Stimulated activated CD4-positive, alpha-beta T cell treated with anti-CD3 and anti-CD28 coated beads, TNF-alpha, amount 100 ng/mL, for 48 hours (primary cell): ENCODE measurements at places on chromosomes 3 and 15.

- DNase-seq, result no peak
Measured at GRCh38 chr3:189404024-189404423, 227.2 kb upstream of the TP63 start.

GRCh38 chr3:121574449-121574848, 6.7 kb downstream of the ARGFX start:
- DNase-seq, result no peak

GRCh38 chr3:29293421-29293820, 12.6 kb downstream of the RBMS3 start:
- DNase-seq, result no peak

DNA sequence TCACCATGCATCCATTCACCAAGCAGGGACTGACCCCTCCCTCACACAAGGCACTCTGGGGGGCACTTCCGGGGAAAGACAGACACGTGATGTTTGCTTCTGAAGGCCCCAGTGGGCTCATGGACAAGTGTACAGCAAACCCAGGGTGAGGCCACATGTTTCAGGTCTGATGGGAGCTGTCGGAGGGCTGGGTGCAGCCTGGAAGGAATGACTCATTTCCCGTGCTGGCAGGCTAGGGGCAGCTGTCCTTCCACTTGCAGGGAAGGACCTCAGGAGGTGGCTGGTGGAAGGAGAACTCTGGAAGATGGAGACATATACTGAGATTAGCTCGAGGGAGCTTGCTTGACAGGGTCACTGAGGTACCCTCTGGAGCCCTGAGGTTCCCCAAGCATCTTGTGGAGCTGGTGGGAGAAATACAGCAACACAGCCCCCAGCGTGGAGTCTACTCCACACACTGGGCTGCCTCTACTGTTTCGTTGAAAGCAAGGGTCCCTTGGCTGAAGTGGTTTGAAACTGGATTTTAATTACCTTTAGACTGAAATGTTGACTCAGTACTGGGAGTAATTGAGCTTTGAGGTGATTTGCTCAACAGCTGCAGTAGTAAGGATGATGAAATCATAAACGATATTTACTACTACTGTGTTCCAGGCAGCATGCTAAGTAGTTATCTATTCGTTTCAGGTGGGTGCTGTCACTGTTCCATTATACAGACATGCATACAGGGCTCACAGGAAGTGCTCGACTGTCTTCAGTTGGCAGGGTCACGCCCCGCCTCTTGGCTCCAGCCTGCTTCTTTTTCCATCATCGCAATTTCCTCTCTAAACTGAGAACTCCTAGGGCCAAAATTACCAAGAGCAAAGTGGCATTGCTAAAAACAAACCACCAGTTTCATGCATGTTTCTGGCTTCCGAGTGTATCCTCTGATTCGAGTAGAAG, 230.4 kb downstream of the ADAMTS17 start:
- peak; percentile 23 for DNase-seq

DNA sequence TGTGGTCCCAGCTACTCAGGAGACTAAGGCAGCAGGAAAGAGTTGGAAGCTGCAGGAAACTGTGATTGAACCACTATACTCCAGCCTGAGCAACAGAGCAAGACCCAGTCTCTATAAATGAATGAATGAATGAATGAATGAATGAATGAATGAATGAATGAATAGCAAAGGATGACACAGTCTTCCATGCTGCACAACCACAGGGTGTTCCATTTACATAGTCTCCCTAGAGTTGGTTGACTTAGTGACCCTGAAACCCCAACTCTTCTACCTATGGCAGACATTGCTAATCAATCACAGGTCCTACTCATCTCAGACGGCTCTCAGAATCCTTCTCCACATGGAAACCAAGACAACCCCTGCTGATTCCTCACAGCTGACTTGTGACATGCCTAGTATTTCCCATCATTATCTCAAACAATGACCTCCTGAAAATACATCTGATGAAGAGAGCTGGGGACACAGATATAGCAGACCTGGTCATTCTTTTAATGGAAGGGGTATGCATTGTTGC, 2.1 kb downstream of the IQCF5 start:
- no peak for DNase-seq

DNA sequence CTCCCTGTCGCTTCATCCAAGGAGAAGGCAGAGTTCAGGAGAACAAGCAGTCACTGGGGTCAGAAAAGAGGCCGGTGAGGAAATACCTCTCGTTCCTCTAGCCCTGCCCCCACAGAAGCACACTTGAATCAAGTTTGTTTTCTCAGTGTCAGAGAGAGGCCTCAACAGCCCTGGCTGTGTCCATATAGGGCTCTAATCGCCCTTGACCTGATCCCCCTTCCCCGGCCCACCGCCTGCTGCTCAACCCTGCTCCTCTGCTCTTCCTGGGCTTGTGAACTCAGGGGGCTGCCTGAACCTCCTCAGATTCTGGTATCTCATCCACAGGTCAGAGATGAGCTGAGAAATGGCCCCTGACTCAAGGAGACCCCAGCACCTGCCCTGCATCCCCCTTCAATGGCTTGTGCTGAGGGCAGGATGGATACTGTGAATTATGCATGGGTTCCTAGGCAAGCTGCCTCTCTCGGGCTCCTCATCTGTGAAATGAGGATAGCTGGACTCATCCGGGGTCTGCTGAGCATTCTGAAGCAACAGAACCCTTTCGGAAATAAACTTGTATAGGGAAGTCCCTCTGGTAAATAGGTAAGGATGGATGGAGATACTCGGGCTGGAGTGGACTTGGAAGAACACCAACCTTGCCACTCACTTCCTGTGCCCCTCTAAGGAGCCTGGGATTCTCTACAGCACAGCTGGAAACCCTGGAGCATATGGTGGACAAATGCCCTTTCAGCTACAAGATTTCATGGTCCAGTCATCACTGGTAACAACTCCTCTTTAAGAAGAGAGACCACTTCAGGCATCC, 147.5 kb downstream of the STT3B start:
- no peak for DNase-seq

GRCh38 chr3:186303965-186304364, 58.1 kb downstream of the DGKG start:
- DNase-seq, result no peak

- DNase-seq, result no peak
Measured at GRCh38 chr3:145272684-145273083, 888.3 kb downstream of the PLOD2 start.

DNA sequence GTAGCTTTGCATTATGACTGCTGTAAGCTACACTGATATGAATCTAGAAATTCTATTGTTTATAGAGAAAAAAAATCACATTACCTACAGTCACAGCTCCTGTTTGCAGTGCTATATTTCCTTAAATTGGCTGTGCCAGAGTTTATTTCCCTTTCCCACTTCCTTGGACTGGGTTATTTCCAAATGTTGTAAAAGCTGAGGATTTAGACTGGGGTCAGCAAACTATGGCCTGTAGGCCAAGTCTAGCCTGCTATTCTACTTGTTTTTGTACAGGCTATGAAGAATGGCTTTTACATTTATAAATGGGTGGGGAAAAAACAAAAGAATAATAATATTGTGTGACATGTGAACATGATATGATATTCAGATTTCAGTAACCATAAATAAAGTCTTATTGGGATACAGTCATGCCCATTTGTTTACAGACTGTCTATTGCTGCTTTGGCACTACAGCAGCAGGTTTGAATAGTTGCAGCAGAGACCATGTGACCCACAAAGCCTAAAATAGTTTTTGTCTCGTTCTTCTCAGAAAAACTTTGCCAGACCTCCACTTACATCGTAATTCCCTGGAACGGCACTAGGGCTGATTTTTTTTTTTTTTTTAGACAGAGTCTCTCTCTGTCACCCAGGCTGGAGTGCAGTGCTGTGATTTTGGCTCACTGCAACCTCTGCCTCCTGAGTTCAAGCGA, 7.8 kb downstream of the GLDN start:
- DNase-seq, result no peak

DNA sequence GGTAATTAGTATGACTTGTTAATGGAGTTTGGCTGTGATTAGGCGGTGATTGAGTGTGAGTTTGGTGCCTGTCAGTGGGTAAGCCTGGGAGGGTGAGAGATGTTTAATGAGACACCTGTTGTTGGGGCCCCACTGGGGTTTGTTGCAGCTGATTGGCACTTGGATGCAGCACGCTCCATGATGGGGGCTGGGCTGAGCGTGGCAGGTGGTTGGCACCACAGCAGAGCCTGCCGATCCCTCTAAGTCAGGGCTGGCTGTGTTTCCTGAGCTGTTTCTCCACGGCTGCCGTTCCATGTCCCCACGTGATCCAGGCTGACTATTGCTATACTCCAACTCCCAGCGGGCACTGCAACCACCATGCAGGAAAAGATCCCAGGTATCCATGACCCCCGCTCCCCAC, 93.5 kb upstream of the ARRDC4 start:
- no peak for DNase-seq

- no peak for DNase-seq
Measured at GRCh38 chr3:26102376-26102775, 312.5 kb downstream of the OXSM start.

- DNase-seq, result no peak
Measured at GRCh38 chr3:81485444-81485865, 276.0 kb downstream of the GBE1 start.

DNA sequence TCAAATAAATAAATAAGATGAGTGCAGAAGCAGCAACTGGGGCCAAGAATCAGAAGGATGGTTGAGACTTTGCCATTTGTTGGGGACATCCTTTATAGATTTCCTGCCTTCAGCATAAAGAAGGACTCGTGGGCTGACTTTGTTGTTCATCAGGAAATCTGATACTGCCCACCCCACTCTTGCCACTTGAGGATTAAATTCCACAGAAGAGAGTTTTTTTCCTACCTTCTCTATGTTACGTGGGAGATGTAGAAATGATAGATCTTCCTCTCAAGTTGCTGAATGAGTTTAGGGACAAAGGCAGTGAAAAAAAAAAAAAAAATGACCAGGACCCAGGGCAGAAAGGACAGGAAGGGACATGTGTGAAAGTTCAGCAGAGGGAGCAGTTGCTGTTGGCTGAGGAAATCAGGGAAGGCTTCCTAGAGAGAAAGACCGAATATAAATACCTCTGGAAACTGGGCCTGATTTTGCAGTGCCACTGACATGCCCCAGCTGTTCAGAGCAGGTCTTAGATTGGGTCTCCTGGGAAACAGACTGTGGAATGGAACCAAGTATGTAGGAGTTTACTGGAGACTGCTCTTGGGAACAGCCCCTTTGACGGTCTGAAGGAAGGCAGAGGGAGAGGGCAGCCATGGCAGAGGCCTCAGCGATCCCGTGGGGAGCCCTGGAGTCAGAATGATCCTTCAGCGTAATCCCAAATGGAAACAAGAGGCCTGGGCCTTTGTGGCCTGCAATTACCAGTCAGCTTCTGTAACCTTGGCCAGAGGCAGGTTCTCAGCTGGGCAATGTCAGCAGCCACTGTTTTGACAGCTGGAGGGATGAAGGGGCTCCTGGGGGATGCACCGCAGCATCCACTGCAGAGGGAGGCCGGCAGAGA, 50.9 kb downstream of the C3orf20 start:
- DNase-seq, result no peak

DNA sequence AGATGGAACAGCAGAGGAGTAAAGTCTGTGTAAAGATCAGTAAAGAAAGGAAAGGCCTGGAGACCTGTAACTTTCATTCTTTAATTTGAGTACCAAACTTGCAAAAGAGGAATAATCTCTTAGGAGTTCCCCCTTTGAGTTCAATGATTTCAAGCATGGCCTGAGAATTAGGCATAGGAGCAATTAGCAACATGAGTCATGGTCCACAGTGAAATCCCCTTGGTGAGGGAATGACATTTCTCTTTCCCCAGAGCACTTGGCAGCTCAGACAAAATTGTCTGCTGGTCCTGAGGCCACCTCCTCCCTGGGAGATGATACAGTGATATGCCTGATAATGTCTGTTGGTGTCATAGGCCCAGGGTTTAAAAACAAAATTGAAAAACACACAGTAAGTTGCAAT, 81.4 kb upstream of the CRBN start:
- DNase-seq, result no peak

DNA sequence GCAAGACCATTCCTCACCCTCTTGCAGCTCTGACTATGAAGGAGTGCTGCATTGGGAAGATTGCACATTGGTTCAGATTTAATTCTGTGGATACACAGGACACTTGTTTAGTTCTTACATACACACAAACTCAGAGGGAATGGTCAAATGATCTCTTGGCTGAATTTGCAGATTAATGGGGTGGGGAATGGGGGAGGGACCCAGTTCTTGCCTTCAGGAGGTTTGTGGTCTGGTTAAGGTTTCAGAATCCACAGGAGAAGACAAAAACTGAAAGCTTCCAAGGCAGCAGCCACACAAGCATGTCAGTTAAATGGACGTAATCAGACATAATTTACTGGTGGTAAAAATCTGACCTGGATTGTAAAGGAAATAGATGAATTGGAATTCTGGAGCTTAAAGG, 257.1 kb upstream of the ROPN1 start:
- DNase-seq, result no peak

GRCh38 chr15:41713047-41713446, 52.8 kb downstream of the MGA start:
- DNase-seq, result no peak

DNA sequence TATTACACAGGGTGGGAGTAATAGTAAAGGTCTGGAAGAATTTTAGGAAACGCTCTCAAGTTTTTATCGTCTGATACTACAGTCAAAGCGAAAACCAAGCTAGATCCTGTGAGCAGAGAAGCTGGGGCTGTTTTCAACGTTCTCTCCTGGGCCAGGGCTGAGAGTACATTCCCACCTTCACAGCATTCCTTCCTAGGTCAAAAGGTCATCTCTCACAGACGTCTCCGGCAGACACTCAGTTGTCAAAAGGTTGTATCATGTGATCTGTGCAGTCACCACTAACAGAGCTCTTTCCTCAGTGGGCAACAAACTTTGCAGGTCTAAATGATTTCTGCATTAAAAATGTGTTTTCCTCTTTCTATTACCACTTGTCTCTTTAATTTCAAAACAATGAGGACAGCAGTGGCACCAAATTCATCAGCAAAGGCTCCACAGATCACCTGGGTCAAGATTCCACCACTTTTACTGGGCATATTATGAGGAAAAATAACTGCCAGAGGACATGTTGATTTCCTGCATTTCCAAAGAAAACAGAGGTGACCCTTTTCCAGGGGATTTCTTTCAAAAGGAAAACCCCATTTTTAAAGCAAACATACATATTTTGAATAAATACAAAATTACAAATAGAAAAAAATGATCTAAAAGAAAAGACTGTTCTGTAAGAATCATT, 41.9 kb downstream of the MEIS2 start:
- DNase-seq, result no peak

GRCh38 chr3:44110648-44111047, 131.0 kb upstream of the TOPAZ1 start:
- no peak for DNase-seq

- DNase-seq, result no peak
Measured at GRCh38 chr15:83284559-83285283, at the start of gene BNC1. BNC1 (minus strand) TSS chr15:83284664; CDS start chr15:83284628, 36 bp downstream.

GRCh38 chr3:53354945-53355498, 7.7 kb upstream of the DCP1A start:
- DNase-seq, result no peak
